Thyroid gland (tissue), 4 donors: ENCODE measurements at places on chromosomes 7 and 10. TPM values are rescaled to one million over a fixed set of nuclear protein-coding genes. Genes with fewer than 3 reads are reported as not detected.

- DNase-seq: peak; percentile 76
These were observed 2.4 kb upstream of the EGR2 start for GRCh38 chr10:62818426-62819011.

GRCh38 chr10:116255886-116256751 is 16.9 kb downstream of the GFRA1 start:
- no peak for DNase-seq

DNA sequence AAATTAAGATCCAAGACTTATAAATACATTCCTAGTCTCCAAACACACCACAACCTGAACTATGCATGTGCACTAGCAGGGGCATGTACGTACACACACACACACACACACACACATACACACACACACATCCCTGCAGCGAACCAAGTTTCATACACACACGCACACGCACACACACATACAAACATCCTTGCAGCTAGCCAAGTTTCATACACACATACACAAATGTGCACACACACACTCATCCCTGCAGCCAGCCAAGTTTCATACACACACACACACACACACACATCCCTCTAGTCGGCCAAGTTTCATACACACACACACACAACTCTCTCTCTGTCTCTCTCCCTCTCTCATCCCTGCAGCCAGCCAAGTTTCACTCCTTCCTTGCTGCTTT is 82.7 kb upstream of the WIPF3 start:
- no peak for DNase-seq

GRCh38 chr7:81206667-81207360 is 288.0 kb upstream of the SEMA3C start:
- no peak for DNase-seq

The CDK14 gene
- total RNA-seq: 33.8 TPM
